Vagina (tissue), 2 donors: ENCODE measurements at places on chromosomes 12 and 14.

DNA sequence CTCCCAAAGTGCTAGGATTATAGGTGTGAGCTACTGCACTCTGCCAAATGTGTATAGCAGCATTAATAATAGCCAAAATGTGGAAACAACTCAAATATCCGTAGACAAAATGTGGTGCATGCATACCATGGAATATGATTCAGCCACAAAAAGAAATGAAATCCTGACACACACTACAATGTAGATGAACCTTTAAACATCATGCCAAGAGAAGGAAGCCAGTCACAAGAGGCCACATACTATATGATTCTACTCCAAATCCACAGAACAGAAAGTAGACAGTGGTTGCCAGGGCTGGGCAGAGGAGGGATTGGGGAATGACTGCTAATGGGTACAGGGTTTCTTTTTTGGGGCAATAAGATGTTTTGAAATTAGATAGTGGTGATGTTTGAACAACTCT is 7.7 kb upstream of the TMED2 start:
- no peaks in the 10 kb centered on the region for H3K27me3 ChIP-seq
- H3K27ac ChIP-seq: no peak overlapping the region
- H3K4me1 ChIP-seq: no peaks in the 10 kb centered on the region
- no peak overlapping the region for H3K4me3 ChIP-seq
- H3K36me3 ChIP-seq: no peaks in the 10 kb centered on the region

DNA sequence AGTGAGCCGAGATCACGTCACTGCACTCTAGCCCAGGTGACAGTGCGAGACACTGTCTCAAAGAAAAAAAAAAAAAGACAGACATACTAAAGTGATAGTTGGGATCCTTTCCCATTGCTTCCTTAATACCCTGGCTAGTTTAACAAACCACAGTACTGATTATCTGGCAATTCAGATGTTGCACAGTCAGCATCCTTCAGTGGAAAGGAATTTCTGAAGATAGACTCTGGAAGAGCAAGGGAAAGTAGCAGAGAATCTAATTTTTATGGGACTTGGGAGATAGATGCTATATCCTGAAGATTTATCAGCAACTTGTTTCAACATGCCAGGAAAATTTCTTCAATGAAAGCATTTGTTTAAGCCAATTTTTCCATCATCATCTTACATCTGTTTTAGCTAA is 6.5 kb upstream of the PPFIBP1 start:
- H3K4me1 ChIP-seq: peaks cover 6% of the 10 kb centered on the region
- no peak overlapping the region for H3K4me3 ChIP-seq
- DNase-seq: no peak
- no peaks in the 10 kb centered on the region for H3K27me3 ChIP-seq
- no peaks in the 10 kb centered on the region for H3K36me3 ChIP-seq

- DNase-seq: no peak
- H3K4me3 ChIP-seq: no peak overlapping the region
- H3K27ac ChIP-seq: no peak overlapping the region
- H3K27me3 ChIP-seq: no peaks in the 10 kb centered on the region
- H3K4me1 ChIP-seq: peaks cover 12% of the 10 kb centered on the region
- H3K36me3 ChIP-seq: no peaks in the 10 kb centered on the region
Observed at GRCh38 chr14:94309721-94310120, 13.4 kb downstream of the SERPINA6 start.

DNA sequence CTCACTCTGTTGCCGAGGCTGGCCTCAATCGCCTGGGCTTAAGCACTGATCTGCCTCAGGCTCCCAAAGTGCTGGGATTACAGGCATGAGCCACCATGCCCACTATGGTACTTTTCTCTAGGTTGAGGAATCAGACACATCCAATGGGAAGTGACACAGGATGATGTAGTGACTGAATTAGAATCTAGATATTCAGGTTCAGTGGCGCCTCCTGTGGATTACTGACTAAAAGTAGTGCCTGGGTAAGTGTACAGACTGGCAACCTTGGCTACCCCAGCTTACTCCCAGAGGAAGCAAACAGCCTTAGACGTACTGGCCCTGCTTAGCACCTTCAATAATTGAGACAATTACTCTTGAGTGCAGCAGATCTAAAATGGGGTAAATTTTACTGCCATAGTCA is 22.8 kb downstream of the GALNT8 start:
- H3K4me3 ChIP-seq: no peak overlapping the region
- no peaks in the 10 kb centered on the region for H3K36me3 ChIP-seq
- no peaks in the 10 kb centered on the region for H3K4me1 ChIP-seq
- DNase-seq: no peak

GRCh38 chr12:54036620-54037359 is 3.9 kb downstream of the HOXC5 start:
- no peak overlapping the region for H3K4me3 ChIP-seq
- no peak overlapping the region for H3K27ac ChIP-seq
- DNase-seq: no peak
- H3K27me3 ChIP-seq: no peaks in the 10 kb centered on the region
- no peaks in the 10 kb centered on the region for H3K36me3 ChIP-seq

DNA sequence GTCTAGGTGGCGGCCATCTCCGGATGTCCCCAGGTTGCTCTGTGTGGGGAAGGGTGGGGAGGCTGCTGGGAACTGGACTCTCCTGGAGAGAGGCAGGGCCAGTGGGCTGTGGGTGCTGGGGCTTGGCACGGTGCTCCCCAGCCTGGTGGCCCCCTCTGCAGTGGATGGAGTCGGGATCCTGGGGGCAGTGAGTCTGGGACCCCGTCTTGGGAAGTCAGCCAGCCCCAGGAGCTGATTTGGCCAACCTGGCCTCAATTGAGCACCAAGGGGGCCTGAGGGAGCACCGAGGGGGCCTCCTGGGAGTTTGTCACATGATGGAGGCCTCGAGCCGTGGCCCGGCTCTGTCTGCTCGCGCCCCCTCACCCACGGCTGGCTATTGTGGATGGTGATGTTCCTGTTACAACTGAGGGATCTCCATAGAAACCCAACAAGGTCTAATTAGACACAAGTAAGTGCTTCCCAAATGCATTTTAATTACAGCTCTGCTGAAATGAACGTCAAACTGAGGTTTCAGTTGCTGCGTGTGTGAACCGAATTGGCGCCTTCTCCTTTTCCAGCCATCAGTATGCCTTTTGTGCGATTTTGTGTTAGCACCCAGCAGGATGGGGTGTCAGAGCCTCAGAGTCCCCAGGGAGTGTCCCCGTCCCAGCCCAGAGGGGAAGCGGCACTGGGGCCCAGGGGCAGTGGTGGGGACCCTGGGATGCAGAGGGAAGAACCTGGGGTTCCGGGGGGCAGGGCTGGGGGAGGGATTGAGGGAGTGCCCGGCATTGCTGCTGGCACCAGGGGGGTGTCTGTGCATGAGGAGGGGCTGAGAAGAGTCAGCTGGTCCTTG is 71.8 kb downstream of the KIF26A start:
- no peaks in the 10 kb centered on the region for H3K4me1 ChIP-seq
- no peak for DNase-seq
- no peaks in the 10 kb centered on the region for H3K36me3 ChIP-seq
- no peaks in the 10 kb centered on the region for H3K27me3 ChIP-seq
- no peak overlapping the region for H3K27ac ChIP-seq

- no peak for DNase-seq
- H3K4me1 ChIP-seq: no peaks in the 10 kb centered on the region
- no peak overlapping the region for H3K4me3 ChIP-seq
- no peak overlapping the region for H3K27ac ChIP-seq
Observed at GRCh38 chr12:82176026-82176425, 182.2 kb downstream of the CCDC59 start.

- H3K27me3 ChIP-seq: no peaks in the 10 kb centered on the region
- no peak for DNase-seq
- H3K27ac ChIP-seq: no peak overlapping the region
Observed at GRCh38 chr12:107329569-107330324, 236.4 kb upstream of the CRY1 start.

- peak; percentile 76 for DNase-seq
- no peaks in the 10 kb centered on the region for H3K27me3 ChIP-seq
- no peak overlapping the region for H3K27ac ChIP-seq
- H3K4me1 ChIP-seq: no peaks in the 10 kb centered on the region
- H3K4me3 ChIP-seq: no peak overlapping the region
- no peaks in the 10 kb centered on the region for H3K36me3 ChIP-seq
Observed at GRCh38 chr14:101175731-101176534, 272.4 kb upstream of the RTL1 start.

DNA sequence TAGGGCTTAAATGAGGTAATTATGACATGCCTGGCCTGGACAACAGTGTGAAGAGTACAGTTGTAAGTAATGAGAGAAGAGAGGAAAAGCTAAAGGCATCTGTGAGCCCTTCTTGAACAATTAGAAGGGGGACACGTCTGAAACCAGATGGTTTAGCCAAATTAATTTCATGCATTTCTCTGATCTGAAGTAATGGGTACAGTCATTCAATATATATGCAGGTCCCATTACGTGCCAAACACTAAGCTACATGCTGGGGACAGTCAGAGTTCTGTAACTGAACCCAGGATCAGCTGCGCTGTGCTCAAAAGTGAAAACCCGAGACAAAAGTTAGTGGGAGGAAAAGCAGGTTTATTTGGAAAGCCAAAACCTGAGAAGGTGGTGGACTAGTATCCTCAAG is 207.2 kb upstream of the TMTC1 start:
- no peak for DNase-seq
- H3K4me1 ChIP-seq: no peaks in the 10 kb centered on the region
- H3K4me3 ChIP-seq: no peak overlapping the region
- no peak overlapping the region for H3K27ac ChIP-seq
- H3K36me3 ChIP-seq: no peaks in the 10 kb centered on the region

DNA sequence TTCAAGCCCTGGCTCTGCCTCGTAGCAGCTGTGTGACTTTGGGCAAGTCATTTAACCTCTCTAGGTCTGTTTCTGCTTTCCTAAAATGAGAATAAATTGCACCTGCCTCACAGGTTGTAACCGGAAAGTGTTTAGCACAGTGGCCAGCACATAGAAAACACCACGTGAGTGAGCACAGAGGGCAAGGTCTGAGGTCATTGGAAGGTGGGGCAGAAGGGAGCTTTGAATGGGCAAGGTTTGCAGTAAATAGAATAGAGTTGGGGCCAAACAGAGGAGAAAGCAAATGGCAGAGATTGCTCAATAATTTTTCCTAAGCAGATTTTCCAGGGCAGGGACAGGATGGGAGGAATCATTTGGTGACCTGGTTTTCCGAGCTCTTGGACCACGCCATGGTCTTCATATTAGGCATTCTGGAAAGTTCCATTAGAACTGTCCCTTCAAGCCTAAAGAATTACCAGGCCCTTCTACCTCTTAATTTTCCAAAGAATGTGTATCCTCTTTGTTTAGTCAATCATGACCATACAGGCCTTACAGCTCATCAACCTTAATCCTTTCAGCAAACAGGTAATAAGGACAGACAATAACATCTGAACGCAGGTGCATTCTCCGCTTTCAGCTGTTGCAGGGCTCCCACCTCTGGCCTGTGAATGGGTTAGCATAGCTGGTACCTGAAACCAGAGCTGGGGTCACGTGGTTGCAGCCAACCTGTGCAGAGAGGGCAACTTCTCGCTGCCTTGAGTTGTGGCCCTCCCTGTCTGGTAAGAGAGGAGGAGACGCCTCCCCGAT is 53.8 kb downstream of the VWF start:
- peaks cover 80% of the 10 kb centered on the region for H3K4me1 ChIP-seq
- H3K27ac ChIP-seq: peak overlapping the region; percentile 61
- H3K27me3 ChIP-seq: no peaks in the 10 kb centered on the region
- no peaks in the 10 kb centered on the region for H3K36me3 ChIP-seq
- no peak for DNase-seq

GRCh38 chr12:29309320-29309902 is 71.6 kb downstream of the ERGIC2 start:
- no peaks in the 10 kb centered on the region for H3K4me1 ChIP-seq
- H3K27me3 ChIP-seq: no peaks in the 10 kb centered on the region
- no peak overlapping the region for H3K27ac ChIP-seq
- no peak for DNase-seq
- no peak overlapping the region for H3K4me3 ChIP-seq
- H3K36me3 ChIP-seq: no peaks in the 10 kb centered on the region

- no peaks in the 10 kb centered on the region for H3K27me3 ChIP-seq
- H3K36me3 ChIP-seq: no peaks in the 10 kb centered on the region
- H3K4me1 ChIP-seq: peaks cover 19% of the 10 kb centered on the region
- H3K4me3 ChIP-seq: no peak overlapping the region
Observed at GRCh38 chr12:101074940-101075680, 134.9 kb downstream of the SLC5A8 start.

DNA sequence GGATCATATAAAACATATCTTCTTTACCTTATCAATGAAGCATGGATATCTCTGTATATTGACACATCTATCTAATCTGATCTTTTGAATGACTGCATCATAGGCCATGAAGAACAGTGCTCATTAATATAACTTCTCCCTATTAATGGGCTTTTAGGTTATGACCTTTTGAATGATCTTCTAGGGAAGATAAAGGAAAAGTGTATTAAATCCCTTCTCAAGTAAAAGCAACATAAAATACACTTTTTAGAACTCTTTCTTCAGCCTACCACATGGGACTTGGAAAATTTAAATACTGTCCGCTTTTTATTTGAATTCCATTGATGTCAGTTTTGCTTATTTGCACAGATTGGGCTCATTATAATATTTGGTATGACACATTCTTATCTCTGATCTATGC is 425.4 kb downstream of the MED13L start:
- H3K4me3 ChIP-seq: no peak overlapping the region
- no peak overlapping the region for H3K27ac ChIP-seq
- no peak for DNase-seq
- H3K27me3 ChIP-seq: no peaks in the 10 kb centered on the region

- no peak for DNase-seq
- no peaks in the 10 kb centered on the region for H3K36me3 ChIP-seq
- H3K27me3 ChIP-seq: no peaks in the 10 kb centered on the region
Observed at GRCh38 chr12:43290836-43291235, 261.2 kb downstream of the ADAMTS20 start.

DNA sequence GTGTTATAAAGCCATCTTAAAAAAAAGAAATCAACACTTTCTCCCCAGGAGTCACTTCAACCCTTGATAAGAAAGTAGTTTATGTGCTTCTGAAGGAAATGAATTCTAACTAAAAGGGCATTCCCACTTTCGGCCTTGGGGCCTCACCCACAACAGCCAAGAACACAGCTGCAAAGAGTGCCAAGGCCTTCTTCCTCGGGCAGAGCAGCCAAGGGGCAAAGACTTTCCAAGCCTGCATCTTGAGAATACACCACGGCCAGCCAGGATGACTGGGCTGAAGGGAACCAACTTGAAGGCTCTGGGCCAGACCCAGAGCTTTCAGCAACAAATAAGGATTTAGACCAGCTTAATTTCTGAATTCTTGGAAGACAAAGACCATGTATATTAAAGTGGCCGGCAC is 60.4 kb upstream of the FOXN3 start:
- no peak overlapping the region for H3K4me3 ChIP-seq
- H3K27me3 ChIP-seq: no peaks in the 10 kb centered on the region
- no peak for DNase-seq
- H3K4me1 ChIP-seq: no peaks in the 10 kb centered on the region
- no peak overlapping the region for H3K27ac ChIP-seq

DNA sequence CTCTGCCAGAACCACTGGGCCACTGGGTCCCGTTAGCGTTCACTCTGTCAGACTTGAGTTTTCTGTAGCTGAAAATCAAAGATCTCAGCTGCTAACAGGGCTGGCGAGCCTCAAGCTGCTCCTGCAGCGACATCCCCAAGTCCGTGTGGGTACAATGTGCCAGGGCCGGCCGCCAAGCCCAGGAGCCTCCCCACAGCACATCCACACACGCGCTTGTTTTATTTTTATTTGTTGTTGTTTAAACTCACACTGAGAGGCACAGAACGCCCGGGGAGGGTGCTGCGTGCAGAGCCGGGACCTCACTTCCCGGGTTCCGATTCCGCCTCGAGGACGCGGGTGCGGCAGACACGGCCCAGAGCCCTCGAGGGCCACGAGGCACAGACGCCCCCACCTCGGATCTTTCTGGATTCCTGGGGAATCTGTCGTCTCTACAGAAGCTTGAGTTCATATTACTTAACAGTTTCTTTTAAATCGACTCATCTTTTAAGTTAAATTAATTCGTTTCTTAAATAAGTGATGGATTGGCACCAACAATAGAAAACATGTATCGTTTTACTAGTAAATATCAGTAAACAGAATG is 9.3 kb downstream of the GALNT9 start:
- no peaks in the 10 kb centered on the region for H3K36me3 ChIP-seq
- no peaks in the 10 kb centered on the region for H3K27me3 ChIP-seq
- DNase-seq: no peak
- H3K4me1 ChIP-seq: no peaks in the 10 kb centered on the region
